ENCODE measurements at places on chromosomes 5 and 9. TPM values are rescaled to one million over a fixed set of nuclear protein-coding genes. Genes with fewer than 3 reads are reported as not detected.

Gene YIPF5
- 240 TPM for total RNA-seq

Gene TEK
- 18.6 TPM for total RNA-seq

Gene PLAC8L1
- not detected for total RNA-seq

Gene SLC25A2
- 0.19 TPM for total RNA-seq

Gene C7
- 0.96 TPM for total RNA-seq

Gene ANXA2R
- 1.1 TPM for total RNA-seq

Gene RASGRF2
- 3.9 TPM for total RNA-seq

Gene FAM221B
- not detected for total RNA-seq

Gene ASTN2
- 8.2 TPM for total RNA-seq

Gene GABRA6
- not detected for total RNA-seq

Gene IFNB1
- not detected for total RNA-seq

Gene IL13
- total RNA-seq, result not detected

Gene MGAT1
- 74.1 TPM for total RNA-seq

Gene GNA14
- total RNA-seq, result 4.0 TPM

Gene DMRT3
- total RNA-seq, result not detected

Gene NTNG2
- total RNA-seq, result 0.96 TPM

Gene IFNK
- total RNA-seq, result not detected

Gene GOLGA1
- total RNA-seq, result 7.9 TPM

Gene POU5F2
- total RNA-seq, result 0.85 TPM

Gene PCA3
- total RNA-seq, result under 0.01 TPM
